Panc1 (cell line): ENCODE measurements at places on chromosomes 2 and 18. TPM values are rescaled to one million over a fixed set of nuclear protein-coding genes. Genes with fewer than 3 reads are reported as not detected.

ANKRD30B gene
- not detected for total RNA-seq

C2orf66 gene
- total RNA-seq: 0.33 TPM

TUBA3E gene
- total RNA-seq: not detected

KIF3C gene
- 55.7 TPM for total RNA-seq

LYPD6B gene
- total RNA-seq: 2.2 TPM

GPR35 gene
- total RNA-seq: 1.3 TPM

TPO gene
- not detected for total RNA-seq
